Activated CD4-positive, alpha-beta T cell treated with anti-CD3 and anti-CD28 coated beads, Interleukin-2, amount 10 ng/mL, durations not matched to agents 7 days and 5 days (primary cell): ENCODE measurements at places on chromosomes 7 and 10. TPM values are rescaled to one million over a fixed set of nuclear protein-coding genes. Genes with fewer than 3 reads are reported as not detected.

IQCE gene
- 13.8 TPM for total RNA-seq

MLXIPL gene
- not detected for total RNA-seq

FZD1 gene
- 1.2 TPM for total RNA-seq

GRCh38 chr10:30719832-30720231 is 90.3 kb upstream of the LYZL2 start:
- no peak for DNase-seq

- DNase-seq, result no peak
Measured at GRCh38 chr10:119132521-119133345, 28.8 kb downstream of the DENND10 start.

- no peak for DNase-seq
Measured at GRCh38 chr10:128973221-128973620, 493.8 kb upstream of the MGMT start.

DNA sequence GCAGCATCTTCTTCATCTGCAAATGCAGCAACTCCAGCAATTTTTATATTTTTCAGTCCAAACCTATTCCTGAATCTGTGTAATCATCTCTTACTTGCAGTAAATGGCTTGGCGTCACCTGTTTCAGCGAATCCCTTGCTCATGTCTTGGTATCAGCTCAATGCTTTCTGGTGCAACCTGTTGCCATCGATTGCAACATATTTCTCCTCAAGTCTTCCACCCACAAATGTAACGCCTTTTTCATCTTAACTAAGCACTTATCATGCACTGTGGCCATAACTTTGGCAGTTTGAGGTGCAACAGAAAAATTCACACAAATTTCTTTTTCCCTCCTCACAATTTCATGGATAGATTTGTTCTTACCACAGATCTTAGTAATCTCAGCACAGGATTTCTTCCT is 168.3 kb downstream of the HERPUD2 start:
- no peak for DNase-seq

DNA sequence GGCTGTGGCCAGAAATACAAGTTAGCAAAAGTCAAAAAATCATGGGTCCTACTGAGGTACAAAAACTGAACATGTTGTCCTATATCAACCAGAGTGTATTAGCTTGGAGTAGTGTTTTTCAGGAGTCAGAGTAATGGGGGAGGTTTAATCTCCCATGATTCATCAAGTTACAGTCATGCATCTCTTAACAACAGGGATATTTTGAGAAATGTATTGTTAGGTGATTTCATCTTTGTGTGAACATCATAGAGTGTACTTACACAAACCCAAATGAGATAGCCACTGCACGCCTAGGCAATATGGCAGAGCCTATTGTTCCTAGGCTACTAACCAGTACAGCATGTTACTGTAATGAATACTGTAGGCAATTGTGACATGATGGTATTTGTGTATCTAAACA is 14.9 kb upstream of the TES start:
- no peak for DNase-seq

- DNase-seq, result no peak
Measured at GRCh38 chr7:41199136-41199535, 503.8 kb downstream of the INHBA start.

GRCh38 chr7:17044396-17044795 is 162.6 kb upstream of the AGR3 start:
- no peak for DNase-seq

- no peak for DNase-seq
Measured at GRCh38 chr10:113140143-113141011, 190.3 kb downstream of the TCF7L2 start.
